Heart right ventricle (tissue), 16 donors: ENCODE measurements at places on chromosomes 6 and 20. TPM values are rescaled to one million over a fixed set of nuclear protein-coding genes. Genes with fewer than 3 reads are reported as not detected.
A peak's percentile ranks its signal among the peaks of the same experiment; 100 is the strongest.

Gene C20orf141
- not detected for polyA plus RNA-seq

DNA sequence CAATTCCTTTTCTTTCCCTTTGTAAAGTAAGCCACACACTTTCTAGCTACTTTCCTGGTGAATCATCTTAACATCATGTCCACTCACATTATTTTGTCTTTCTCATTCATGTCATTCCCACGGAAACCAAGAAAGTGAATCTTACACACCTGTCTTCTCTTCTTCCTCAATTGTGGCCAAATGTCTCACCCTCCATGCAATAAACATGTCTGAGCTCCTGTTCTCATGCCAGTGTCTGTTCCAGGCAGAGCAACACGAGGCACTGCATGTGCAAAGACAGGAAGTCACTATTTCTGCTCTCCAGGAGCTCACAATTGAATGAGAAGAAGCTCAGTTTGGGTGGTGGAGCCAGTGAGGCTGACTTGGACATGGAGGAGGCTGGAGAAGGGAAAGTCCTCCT, 29.0 kb upstream of the TMEM244 start:
- H3K36me3 ChIP-seq: no peaks in the 10 kb centered on the region
- H3K4me1 ChIP-seq: no peaks in the 10 kb centered on the region
- H3K27me3 ChIP-seq: no peaks in the 10 kb centered on the region
- DNase-seq: no peak

DNA sequence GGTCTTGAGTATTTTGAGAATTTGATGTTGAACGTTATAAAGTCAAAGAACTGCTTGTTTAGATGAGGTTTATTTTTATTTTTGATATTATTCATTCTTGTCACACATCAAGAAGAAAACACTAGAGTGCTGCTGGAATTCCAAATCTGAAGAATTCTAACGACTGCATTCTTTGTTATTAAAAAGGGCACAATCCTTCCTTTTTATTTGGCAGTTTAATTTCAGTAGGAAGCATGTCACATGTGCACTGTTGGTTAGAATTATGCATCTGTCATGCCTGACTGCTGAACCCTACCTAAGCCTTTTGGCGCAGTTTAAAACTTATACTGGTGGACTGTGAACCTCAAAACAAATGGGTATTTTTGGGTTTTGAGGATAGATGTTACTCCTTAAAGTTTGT, 4.0 kb downstream of the ID4 start:
- no peaks in the 10 kb centered on the region for H3K36me3 ChIP-seq
- peaks cover 6% of the 10 kb centered on the region for H3K4me1 ChIP-seq
- no peak overlapping the region for H3K27ac ChIP-seq
- H3K4me3 ChIP-seq: no peak overlapping the region
- DNase-seq: no peak
- H3K27me3 ChIP-seq: peaks cover 73% of the 10 kb centered on the region

DNA sequence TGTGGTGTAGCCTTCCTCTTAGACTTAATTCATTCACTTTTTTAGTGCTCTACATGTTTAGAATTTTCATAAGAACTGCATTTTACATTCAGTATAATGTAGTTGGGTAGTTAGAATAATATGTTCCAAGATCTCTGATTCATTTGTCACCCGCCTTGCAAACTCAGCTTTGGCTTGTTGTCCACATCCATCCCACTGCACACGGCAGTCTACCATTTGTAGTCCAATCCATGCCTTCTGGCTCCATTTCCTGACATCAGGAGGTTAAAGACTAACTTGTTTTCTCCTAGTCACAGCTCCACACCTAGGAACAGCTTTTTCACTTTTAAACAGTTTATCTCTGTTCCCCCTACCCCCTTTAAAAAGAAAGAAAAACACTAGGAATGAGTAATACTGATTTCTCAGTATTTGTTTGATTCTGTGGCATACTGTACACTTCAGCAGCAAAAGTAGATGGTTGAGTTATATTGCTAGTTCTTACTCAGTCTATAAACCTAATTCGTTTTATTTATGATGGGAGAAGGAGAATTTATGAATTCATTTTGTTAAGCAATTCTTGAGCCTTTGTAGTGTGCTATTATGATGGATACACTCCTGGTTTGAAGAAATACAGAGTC, 180.9 kb downstream of the ARID1B start:
- no peak overlapping the region for H3K27ac ChIP-seq
- no peaks in the 10 kb centered on the region for H3K27me3 ChIP-seq
- DNase-seq: no peak
- H3K4me1 ChIP-seq: peaks cover 56% of the 10 kb centered on the region
- H3K4me3 ChIP-seq: no peak overlapping the region
- H3K36me3 ChIP-seq: no peaks in the 10 kb centered on the region

DNA sequence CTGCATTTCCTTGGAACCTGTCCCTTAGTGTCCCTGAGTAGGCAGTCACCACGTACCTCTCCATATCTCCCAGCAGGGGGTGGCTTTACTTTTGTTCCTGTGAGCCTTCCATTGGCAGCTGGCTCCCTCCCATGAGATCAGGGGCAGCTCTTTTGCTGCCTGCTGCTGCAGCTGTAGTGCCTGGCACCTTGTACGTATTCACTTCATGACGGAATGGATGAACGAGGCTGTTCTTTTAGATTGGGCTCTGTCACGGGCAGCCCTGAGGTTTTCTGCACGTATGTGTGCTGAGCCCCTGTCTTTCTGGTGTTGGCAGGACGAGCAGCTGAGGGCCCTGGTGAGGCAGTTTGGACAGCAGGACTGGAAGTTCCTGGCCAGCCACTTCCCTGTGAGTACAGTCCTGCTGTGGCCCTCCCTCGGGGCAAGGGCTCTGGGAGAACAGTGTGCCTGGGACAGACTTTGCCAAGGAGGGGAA, 14.6 kb downstream of the MYBL2 start:
- H3K27ac ChIP-seq: no peak overlapping the region
- no peak overlapping the region for H3K4me3 ChIP-seq
- no peak for DNase-seq
- H3K36me3 ChIP-seq: no peaks in the 10 kb centered on the region

- no peaks in the 10 kb centered on the region for H3K4me1 ChIP-seq
- H3K27me3 ChIP-seq: no peaks in the 10 kb centered on the region
- H3K27ac ChIP-seq: peak overlapping the region; percentile 21
- no peaks in the 10 kb centered on the region for H3K36me3 ChIP-seq
- H3K4me3 ChIP-seq: no peak overlapping the region
- no peak for DNase-seq
Observed at GRCh38 chr6:112801468-112802080, 454.4 kb downstream of the RFPL4B start.

DNA sequence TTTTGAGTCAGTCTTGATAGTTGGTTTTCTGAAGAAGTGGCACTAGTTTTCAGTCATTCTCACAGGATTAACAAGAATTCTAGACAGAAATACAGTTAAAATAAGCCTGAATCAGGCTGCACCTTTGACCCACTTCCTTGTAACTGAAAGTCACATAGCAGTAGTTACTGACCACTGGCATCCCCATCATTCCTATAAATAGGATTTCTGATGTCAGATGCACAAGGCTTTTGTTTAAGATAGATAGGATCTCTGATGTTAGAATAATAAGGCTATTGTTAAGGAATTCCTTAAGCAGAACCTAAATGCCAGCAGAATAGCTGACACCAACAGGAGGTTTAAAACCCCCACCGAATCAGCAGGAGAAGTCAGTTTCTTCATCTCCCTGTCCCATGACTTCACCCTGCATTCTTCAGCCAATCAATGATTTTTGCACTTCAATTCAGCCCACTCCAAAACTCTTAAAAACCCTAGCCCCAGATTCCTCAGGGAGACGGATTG, 30.6 kb upstream of the ZBTB24 start:
- no peak overlapping the region for H3K4me3 ChIP-seq
- H3K27me3 ChIP-seq: no peaks in the 10 kb centered on the region
- peak overlapping the region; percentile 32 for H3K27ac ChIP-seq
- DNase-seq: no peak

GRCh38 chr6:79902046-79902445, 45.3 kb downstream of the ELOVL4 start:
- no peaks in the 10 kb centered on the region for H3K36me3 ChIP-seq
- H3K4me3 ChIP-seq: no peak overlapping the region
- DNase-seq: no peak
- H3K27ac ChIP-seq: no peak overlapping the region

DNA sequence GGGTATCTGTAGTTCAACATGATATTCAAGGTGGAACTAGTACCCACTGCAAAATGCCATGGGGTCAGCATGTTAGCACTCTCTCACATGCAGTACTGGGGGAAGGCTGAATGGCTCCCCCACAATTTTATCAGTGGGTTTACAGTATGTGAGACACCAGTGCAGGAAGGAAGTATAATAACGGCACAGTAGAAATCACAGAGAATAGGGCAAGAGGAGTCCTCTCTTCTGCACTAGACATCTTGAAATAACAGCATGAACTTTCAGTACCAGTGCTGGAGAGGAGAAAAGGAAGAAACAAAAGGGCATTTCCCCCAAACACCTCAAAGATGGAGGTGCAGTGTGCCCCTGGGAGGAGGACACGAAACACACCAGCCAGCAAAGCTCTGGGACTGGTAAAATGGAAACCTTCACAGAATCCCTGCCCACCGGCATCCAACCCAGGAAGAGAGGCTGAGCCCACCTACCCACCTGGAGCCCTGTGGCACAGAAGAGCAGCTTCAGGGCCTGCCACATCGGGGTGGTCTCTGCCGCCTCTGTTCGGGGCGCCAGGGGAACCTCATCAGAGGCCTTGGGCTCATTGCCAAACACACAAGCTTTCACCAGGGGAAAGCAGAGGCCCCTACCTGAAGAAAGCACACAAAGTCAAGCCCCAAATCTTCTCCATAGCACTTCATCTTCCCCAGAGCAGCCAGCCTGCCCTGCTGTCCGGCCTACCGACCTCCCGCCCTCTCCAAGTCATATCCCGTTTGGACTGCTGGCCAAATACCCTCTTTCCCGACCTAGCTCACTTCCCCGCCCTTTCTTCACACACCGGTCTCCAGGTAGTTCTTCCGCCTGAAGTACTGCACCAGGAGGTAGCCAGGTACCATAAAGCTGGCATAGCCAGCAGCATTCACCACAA, 1.2 kb downstream of the SLC35B2 start:
- DNase-seq: no peak
- peak overlapping the region; percentile 99 for H3K4me3 ChIP-seq

DNA sequence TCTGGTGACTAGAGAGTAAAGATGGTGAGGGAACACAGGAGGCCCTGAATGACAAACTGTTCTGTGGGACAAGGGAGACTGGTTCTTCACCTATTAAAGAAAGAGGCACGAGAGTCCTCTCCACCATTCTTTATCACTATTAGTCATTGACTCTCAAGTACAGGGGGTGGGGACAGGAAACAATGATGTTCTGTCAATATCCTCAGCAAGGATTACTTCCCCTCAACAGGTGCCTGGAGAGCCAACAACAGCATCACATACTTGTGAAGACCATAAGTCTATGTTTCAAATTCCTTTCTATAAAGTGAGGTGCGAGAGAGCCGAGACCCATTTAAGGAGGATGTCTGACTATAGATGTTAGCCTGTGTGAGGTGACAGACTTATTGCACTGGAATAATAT, 72.4 kb upstream of the TBC1D7 start:
- no peaks in the 10 kb centered on the region for H3K36me3 ChIP-seq
- no peak overlapping the region for H3K27ac ChIP-seq
- H3K4me3 ChIP-seq: no peak overlapping the region
- no peak for DNase-seq
- no peaks in the 10 kb centered on the region for H3K27me3 ChIP-seq
